Stimulated activated CD4-positive, alpha-beta T cell treated with anti-CD3 and anti-CD28 coated beads, Interleukin-12 subunit alpha, Interleukin-12 subunit beta, amount 100 ng/mL, for 24 hours (primary cell): ENCODE measurements at places on chromosomes 7 and 10.

DNA sequence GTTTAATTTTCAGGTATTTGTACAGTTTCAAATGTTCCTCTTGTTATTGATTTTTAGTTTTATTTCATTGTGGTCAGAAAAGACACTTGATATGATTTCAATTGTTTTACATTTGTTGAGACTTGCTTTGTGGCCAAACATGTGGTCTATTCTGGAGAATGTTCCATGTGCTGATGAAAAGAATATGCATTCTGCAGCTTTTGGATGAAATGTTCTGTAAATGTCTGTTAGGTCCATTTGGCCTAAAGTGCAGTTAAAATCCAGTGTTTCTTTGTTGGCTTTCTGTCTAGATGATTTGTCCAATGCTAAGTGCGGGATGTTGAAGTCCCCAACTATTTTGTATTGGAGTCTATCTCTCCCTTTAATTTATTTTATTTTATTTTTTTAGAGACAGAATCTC is 70.5 kb downstream of the ZNF503 start:
- no peak for DNase-seq

- no peak for DNase-seq
Measured at GRCh38 chr7:107118109-107118900, 50.5 kb upstream of the HBP1 start.

DNA sequence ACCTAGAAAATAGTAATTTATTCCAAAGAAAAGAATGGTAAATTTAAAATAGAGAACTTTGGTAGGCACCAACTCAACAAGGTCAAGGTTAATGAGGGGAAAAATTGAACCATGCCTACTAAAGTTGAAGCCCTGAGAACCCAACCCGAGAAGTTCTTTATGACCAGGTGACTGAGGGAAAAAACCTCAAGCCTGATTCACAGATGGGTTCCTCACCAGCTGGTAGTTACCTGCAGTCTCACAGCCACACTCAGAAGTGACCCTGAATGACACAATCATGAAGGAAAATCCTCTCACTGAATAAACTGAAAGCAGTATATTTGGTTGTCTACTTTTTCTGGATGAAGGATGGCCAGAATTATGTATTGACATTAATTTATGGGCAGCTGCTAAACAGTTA is 7.0 kb downstream of the C10orf67 start:
- no peak for DNase-seq

- DNase-seq, result no peak
Measured at GRCh38 chr10:3786295-3787015, 1.4 kb upstream of the KLF6 start.

GRCh38 chr10:63765126-63765525 is 243.9 kb downstream of the REEP3 start:
- no peak for DNase-seq
